T-helper 2 cell (primary cell): ENCODE measurements at places on chromosomes 2 and 18.

DNA sequence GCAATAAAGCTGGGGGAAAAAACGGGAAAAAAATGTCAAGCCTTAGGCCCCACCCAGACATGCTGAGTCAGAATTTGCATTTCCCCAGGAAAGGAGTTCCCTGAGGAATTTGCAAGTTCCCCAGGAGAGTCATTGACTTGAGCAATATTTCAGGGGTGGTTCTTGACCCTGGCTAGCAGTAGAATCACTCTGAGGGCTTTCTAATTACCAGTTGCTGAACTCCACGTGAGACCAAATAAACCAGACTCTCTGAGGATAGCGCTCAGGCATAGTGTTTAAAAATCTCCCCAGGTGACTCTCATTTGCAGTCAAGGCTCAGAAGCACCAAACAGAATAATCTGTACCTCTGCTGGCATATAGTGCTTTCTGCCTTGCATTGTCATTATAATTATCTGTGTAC, 48.7 kb downstream of the C1QL2 start:
- no peak for DNase-seq

DNA sequence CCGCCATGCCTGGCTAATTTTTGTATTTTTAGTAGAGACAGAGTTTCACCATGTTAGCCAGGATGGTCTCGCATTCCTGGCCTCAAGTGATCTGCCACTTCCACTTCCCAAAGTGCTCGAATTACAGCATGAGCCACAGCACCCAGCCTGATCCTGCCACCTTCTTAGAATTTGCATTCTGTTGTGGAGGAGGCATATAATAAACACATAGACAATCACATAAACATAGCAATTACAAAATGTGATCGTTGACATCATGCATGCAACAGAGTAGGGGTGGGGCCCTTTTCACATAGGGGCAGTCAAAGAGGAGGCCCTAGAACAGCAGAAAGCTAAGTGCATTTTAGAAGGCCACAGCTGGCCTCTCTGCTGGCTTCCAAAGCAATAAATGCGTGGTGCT, 39.9 kb upstream of the TSPYL6 start:
- DNase-seq = no peak

DNA sequence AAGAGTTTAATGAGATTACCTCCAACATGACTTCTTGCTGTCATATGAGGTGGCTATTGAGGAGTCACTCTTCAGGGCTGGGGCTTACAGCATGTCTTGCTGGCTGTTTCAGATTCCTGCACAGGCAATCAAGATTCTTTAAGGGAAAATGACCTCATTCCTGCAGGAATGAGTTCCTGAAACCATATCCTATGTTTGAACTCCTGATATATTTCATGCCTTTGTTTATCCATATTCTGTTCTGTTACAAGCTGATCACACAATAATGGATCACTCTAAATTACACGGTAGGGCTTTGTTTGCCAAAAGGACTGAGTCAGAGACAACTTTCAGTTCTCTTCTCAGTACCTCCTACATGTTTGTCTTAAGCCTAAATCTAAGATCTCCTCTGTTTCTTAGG, 879.8 kb upstream of the PIK3C3 start:
- DNase-seq = no peak

DNA sequence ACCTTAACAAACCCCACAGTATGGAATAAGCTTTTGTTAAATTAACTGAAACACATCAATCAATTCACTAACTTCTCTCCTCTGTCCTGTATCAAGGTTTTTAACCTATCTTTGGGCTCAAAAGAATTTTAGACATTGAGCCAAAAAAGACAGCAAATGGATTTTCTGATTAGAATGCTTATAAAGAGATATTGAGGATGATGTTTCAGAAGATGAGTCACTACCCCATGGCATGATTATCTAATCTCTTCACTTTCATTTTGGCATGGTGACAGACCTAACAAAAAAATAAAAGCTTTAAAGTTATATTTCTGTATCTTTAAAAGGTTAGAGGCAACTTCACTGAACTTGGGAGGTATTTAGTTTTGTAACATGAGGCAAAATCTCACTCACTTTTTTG, 55.5 kb downstream of the SGPP2 start:
- no peak for DNase-seq

DNA sequence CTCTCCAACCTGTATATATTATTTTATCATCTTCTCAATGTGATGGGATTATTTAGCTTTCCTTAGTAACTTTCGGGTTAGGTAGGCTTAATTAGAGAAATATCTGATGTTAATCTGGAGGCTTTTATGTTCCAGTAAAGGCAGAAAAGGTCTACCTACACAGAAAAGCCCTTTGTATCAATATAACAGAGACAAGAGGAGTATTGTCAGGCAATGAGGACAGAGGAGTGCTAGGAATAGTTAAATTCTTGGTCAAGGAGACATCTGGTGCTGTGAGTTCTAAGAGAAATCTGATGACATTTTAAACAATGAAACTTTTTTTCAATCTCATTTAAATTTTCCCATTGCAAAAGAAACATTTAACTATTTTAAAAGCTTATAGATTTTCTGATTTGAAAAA, 36.1 kb downstream of the DPP4 start:
- no peak for DNase-seq

DNA sequence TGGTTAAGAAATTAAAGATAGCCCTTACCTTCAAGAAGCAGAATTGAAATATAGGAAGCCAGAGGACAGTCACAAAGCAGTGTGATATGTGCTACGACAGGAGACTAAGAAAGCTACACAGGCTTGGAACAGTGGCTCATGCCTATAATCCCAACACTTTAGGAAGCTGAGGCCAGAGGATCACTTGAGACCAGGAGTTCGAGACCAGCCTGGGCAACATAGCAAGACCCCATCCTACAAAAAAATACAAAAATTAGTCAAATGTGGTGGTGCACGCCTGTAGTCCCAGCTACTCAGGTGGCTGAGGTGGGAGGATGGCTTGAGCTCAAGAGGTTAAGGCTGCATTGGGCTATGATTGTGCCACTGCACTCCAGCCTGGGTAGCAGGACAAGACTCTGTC, 21.9 kb downstream of the GALNT3 start:
- DNase-seq = no peak

DNA sequence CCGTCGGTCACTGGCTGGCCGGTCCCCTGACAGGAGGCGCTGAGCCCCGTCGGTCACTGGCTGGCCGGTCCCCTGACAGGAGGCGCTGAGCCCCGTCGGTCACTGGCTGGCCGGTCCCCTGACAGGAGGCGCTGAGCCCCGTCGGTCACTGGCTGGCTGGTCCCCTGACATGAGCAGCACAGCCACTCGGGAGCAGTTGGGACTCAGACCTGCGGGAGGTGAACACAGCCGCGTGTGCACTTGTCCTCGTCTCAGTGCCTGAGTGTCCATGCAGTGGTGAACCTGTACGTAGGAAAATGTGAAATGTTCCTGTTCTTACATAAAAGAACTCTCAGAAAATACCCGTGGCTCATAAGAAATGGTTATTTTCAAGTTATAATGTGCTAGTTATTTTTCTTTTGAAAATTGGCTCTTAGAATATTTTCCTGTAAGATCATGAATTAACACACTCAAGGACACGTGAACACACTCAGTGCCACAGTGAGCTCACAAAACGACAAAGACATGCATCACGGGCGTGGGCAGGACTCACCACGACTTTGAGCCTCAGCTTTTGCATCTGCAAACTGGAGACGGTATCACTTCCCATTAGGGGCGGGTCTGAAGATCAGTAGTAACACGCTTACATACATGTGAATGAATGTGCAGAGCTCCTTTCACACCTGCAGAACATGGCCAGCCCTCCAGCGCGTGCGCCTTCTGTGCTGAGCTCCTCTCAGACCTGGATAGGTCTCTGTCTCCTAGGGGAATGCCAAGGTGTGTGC, 21.1 kb upstream of the NFATC1 start:
- DNase-seq = no peak

DNA sequence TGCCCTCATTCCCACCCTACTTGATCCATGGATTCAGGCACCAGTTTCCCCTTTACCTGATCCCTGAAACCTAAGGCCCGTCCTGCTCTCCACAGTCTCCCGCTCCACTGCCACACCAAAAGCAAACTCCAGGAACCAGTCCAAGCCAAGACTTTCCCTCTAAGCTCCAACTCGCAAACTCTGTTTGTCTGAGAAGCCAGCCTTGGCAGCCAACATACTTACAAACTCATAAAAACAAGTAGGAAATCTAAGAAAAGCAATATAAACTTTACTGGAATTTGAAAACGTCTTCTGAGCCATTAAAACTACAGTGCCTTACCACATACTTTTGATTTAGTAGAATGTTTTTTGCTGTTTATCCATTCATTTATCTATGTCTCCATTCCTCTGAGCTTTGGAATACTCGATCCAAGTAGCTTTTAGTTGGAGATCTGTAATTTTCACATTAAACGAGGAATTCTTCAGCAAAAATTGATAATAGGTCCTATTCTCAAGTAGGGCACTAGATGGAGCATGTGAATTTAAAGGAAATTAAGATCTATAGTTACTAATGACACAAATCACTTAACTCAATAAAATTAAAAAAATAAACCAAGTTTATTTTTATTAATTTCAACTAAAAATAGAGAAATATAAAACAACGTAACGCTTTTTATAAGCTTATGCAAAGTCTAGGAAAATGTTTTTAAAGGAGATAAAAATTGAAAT, 199.7 kb downstream of the MYO3B start:
- no peak for DNase-seq

- DNase-seq = no peak
Measured at GRCh38 chr2:37230581-37230980, 815 bp downstream of the CEBPZ start.

DNA sequence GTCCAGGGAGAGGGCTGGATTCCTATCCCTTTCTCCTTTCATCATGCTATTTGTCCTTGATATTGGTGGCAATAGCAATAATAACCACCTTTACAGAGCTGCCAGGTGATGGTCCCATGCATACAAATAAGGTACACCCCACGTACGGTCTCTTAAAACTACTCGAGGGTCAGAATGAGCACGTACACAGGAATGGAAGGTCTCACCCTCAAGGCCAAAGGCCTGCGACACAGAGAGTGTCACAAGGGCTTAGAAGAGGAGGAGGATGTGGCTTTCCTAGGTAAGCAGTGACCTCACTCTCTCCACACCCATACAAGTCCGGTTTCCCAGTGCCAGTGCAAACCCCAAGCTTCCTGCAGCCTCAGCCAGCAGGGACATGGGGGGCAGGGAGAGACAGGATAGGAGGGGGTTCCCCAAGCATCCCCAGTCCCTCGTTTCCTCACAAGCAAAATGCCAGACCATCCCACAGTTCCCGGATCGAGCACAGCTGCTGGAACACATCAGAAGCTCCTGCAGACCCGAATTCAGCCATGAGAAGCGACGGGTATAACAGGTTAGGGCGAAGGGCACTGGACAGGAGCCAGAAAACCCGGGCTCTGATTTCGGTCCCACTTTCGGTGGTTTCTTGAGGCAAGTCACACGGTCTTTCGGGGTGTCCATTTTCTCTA, 49.2 kb downstream of the PLB1 start:
- DNase-seq = no peak

GRCh38 chr2:126154256-126154785, 501.6 kb upstream of the GYPC start:
- no peak for DNase-seq

GRCh38 chr2:199055336-199055735, 402.4 kb downstream of the SATB2 start:
- no peak for DNase-seq

- DNase-seq = no peak
Measured at GRCh38 chr18:34083910-34084535, 140.7 kb downstream of the NOL4 start.

DNA sequence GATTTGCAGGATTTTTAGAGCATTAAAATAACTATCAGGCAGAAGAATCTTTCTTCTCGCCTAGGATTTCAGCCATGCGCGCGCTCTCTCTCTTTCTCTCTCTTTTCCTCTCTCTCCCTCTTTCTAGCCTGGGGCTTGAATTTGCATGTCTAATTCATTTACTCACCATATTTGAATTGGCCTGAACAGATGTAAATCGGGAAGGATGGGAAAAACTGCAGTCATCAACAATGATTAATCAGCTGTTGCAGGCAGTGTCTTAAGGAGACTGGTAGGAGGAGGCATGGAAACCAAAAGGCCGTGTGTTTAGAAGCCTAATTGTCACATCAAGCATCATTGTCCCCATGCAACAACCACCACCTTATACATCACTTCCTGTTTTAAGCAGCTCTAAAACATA, 137.0 kb downstream of the MEIS1 start:
- no peak for DNase-seq

DNA sequence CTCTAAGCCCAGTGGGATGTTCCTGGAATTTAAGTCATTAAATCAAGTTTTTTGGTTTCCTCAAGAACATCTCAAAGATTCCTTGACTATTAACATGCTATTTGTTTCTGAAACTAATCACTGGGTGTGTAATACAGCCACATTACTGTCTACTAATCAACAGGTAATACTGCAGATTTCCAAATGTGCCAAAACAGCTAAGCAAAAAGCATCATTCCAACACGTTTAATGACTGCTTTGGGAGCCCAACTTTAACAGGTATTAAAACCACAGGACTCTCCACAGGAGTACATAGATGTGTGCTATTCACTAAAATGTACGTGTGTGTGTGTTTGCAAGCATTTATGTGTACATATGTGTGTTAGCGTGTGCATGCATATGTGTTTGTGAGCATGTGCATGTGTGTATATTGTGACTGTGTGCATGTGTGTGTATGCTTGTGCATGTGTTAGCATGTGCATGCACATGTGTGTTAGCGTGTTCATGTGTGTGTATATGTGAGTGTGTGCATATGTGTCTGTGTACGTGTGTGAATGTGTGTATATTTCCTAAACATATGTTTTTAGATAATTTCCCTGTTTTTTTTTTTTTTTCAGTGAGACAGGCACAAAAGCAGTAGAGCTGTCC, 80.7 kb downstream of the BCL11A start:
- DNase-seq = no peak

- no peak for DNase-seq
Measured at GRCh38 chr2:24893934-24894333, 26.1 kb downstream of the ADCY3 start.

- DNase-seq = no peak
Measured at GRCh38 chr18:57772387-57772799, 30.7 kb downstream of the ATP8B1 start.

DNA sequence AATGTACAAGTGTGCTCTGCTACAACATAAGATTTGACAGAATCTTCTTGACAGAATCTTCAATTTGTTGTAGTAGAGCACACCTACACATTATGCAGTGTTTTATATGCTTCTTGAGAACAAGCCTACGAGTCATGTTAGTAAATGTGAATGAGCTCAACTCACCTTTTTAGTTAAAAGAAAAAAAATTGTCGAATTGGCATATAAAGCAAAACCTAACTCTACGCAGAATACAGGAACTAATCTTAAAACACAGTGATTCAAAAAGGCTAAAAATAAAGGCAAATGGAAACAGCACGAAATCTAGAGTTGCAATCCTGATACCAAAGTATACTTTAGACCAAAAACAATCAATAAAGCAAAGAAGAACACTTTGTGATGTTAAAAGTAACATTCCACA, 87.9 kb downstream of the PIGN start:
- DNase-seq = no peak

DNA sequence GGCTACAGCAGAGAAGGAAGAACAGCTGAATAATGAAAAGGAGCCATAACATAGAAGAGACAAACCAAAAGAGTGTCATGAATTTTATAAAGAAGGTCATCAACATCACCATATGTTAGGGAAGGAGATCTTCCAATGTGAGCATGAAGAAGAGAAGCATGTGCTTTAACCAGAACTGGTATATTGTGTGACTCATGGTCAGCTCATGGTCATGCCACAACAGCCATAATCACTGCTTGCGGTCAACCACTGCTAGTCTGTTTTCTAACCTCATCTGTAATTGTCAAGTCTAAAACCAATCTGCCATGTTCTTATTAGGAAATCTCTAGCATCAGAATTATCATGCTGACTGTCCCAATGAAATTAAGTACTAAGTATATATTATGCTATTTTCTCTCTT, 204.1 kb upstream of the VRK2 start:
- no peak for DNase-seq
